ENCODE measurements at places on chromosomes 4 and X.

GRCh38 chrX:39397561-39398199 lies 596.4 kb downstream of the MID1IP1 start:
- no peak for DNase-seq

DNA sequence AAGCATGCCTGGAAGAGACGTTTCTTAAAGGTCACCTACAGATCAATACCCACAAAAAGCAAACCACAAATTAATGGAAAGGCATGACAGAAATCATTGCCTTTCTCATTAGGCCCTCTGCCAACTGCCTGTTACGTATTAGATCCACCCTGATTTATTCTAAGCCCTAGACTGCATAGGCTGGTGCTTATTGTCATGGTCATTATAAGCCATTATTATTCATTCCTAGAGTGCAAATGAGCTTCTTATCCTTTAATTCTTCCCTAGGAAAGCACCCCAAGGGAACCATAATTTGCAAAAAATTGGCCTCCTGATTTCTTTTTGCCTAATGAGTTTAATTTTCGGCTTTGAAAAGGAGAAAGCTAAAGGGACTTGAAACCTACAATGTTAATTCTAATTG lies 184.2 kb upstream of the GPRIN3 start:
- no peak for DNase-seq

DNA sequence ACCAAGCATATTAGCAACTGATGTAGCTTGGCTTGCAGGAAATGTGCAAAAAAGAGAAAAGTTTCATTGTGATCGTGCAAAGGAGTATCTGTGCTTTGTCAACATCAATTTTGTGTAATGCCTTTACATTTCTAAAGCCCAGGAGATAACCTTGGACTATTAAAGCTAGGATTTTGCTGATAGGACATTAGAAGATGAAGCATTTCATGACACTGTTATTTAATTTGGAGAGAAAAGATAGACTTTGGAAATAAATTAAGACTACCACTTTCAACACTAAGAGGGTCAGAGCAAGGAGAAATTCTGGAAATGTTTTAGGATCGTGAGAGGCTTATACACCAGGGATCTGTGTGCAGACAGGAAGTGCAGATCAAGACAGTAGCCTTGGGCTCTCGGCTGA lies 120.6 kb upstream of the MID1 start:
- DNase-seq, result no peak

DNA sequence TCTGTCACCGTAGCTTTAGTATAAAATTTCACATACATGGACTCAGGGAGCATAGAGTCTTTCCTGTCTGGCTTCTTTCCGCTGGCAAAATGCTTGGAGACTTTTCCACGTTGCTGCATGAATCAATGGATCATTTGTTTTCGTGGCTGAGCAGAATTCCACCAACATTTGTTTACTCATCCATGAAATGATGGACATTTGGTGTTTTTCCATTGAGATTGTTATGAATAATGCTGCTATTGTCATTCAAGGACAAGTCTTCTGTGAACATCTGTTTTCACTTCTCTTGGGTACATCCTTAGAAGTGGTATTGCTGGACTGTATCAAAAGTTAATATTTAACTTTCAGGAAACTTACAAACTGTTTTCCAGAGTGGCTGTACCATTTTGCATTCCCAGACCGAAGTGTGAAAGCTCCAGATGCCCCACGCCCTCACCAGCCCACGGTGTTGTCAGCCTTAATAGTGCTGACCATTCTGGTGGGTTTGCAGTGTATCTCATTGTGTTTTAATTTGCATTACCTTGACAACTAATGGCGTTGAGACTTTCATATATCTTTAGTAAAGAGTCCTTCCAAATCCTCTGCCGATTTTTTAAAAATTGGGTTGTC lies 5.8 kb upstream of the TMEM271 start:
- DNase-seq, result no peak

- no peak for DNase-seq
Measured at GRCh38 chrX:80984118-80984517, 174.4 kb upstream of the BRWD3 start.

DNA sequence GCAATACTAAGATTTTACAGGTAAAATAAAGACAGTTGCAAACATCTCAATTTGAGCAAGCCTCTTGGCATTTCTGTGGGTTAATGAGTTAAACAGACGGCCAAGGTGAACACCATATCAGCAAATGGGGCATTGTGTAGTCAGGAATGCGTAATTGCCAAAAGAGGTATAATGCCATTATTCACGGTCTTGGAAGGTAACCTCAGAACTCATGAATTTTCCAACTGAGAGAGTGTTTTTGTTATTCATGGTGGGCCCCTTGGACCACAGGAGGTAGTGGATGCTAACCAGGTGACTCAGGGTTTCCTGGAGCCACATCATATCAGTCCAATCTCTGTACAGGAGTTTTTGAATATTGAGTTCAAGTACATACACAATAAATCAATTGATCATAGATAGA lies 368.0 kb upstream of the TECRL start:
- no peak for DNase-seq

Measured in fibroblast of pulmonary artery (primary cell).